ENCODE measurements at places on chromosomes 4 and X.

GRCh38 chr4:18691431-18692200 is 670.1 kb upstream of the LCORL start:
- DNase-seq = no peak

DNA sequence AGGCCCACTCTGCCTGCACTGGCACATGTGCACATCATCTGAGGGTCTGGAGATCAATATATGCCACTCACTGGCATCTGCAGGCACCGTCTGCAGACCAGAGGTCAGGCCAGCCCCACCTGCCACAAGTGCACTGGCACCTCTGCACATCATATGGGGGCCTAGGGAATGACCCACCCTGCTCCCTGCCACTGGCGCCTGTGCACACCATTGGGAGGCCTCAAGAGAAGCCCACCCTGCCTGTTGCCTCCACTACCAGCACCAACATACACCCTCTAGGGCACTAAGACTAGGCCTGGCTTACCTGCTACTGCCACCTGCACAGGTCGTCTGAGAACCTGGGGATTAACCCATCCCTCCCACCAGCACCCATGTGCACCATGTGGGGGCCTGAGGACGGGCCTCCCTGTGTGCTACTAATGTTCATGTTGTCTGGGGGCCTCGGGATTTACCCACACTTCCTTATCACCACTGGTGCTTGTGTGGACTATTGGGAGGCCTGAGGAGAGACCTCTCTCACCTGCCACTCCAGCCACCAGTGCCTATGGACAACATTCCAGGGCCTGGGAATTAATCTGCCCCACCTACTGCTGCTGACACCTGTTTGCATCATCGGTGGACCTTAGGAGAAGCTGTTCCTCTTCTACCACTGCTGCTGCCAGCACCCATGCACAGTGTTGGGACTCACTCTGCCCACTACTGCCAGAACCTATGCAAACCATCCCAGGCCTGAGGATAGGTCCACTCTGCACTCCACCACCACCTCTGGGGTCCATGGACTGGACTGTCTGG is 113.7 kb downstream of the REELD1 start:
- no peak for DNase-seq

- DNase-seq = no peak
Measured at GRCh38 chr4:103012551-103012950, 7.0 kb downstream of the SLC9B1 start.

GRCh38 chr4:112726041-112726440 is 89.1 kb downstream of the LARP7 start:
- DNase-seq = no peak

GRCh38 chr4:95732061-95732460 is 107.8 kb upstream of the PDHA2 start:
- DNase-seq = no peak

DNA sequence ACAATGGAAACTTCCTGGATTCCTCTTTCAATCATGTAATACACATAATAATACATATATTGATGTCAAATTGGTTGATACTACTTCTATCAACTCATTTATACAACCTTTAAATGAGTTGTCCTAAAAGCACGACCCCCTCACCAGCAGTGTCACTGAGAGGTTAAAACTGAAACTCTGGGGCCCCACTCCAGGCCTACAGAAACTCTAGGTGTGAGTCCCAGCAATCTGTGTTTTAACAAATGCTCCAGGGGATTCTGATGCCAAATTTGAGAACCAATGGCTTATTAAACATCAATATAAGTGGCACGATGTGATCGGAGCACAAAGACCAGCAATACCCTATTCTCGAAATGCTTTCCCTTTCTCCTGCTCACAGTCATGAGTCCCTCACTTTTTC is 47.9 kb downstream of the ATP8A1 start:
- DNase-seq = no peak

DNA sequence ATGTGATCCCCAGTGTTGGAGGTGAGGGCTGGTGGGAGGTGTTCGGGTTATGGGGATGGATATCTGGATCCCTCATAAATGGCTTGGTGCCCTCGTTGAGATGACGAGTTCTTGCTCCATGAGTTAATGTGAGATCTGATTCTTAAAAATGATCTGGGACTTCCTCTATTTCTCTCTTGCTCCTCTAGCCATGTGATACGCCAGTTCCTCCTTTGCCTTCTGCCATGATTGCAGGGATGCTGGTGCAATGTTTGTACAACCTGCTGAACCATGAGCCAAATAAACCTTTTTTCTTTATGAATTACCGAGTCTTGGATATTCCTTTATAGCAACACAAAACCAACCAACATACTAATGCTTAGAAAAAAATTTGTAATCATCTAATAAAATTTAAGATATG is 56.6 kb downstream of the STAP1 start:
- DNase-seq = no peak

DNA sequence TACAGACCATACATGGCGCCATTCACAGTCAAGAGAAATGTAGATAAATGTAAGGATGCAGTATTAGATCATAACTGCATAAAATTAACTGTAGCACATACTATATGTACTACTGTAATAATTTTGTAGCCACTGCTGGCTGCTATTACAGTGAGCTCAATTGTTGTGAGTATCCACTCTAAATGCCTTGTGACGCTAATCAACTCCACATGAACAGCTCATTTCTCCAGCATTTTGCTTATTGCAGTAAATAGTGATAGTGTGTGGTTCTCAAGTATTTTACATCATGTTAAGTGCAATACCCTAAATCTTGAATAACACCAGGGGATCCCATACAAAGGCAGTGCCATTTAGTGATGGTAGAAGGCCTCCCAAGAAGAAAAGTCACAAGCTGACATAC is 21.2 kb downstream of the FGFBP1 start:
- DNase-seq = no peak

- DNase-seq = no peak
Measured at GRCh38 chrX:68462653-68463052, 29.4 kb upstream of the OPHN1 start.

- DNase-seq = no peak
Measured at GRCh38 chr4:54497947-54498346, 159.8 kb upstream of the KIT start.

DNA sequence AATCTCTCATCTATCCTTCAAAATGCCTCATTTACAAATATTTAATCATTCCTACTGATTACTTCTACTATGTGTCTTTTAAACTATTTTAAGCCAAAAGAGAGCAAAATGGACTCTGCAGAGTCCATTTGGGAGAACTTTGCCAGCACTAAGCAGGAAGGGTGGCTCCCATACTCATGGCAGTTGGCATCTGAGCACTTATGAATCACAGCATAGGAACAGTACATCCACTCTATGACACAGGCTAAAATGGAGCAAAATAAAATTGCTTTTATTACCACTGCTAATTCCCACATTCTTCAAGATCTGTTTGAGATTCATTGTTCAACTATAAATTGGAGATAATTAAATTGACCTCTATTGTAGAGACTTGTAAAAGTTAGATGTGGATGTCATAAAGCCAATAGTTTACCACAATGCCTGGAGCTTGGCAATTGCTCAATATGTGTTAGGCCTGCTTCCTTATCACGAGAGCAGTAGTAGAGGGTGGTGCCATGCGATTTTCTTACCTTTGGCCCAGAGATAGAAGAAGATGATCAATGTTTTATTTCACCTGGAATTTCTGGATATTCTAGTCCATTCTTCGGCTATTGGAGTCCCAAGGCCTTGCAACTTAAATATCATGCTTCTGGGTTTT is 19.1 kb downstream of the HPGD start:
- no peak for DNase-seq

DNA sequence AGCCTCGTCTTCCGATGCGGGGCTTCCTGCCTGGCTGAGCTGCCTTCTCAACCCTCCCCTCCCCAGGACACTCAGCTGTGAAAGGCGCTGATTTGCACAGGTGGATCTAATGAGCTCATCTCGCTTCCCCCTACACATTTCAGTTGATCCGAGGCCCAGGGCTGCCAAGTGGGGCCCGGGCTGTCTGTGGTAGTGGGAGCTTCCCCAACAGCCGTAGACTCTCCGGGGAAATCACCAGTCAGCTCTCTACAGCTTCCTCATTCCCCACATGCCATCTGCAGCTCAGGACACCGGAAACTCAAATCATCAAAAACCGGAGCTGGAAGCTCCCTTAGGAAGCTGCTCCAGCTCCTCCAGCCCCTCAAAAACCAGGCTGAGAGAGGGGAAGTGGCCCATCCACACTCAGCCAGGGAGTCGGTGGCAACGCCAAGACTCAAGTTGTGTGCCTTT is 56.2 kb downstream of the SMIM20 start:
- no peak for DNase-seq

DNA sequence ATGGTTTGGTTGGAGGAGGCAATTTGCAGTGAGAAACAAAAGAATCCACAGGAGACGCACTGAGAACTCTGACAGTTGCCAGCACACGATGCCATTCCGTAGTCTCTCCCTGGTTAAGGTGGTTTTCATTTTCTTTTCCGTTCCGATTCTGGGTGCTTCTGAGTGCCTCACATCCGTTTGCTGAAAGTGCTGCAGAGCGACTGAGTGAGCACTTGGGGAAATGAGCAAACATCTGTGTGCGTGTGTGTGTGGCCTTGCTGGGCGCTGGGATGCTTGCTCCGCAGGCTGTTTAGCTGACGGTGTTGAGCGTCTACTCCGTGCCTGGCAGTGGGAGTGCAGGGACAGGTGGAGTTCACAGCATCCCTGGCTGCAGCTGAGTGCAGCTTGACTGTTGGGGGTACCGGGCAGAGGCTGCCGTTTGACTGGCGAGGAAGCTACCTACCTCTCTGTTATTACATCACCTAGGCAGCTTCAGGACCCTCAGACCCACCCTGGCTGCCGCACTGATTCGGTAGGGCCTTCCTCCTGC is 49.3 kb downstream of the SORCS2 start:
- no peak for DNase-seq

DNA sequence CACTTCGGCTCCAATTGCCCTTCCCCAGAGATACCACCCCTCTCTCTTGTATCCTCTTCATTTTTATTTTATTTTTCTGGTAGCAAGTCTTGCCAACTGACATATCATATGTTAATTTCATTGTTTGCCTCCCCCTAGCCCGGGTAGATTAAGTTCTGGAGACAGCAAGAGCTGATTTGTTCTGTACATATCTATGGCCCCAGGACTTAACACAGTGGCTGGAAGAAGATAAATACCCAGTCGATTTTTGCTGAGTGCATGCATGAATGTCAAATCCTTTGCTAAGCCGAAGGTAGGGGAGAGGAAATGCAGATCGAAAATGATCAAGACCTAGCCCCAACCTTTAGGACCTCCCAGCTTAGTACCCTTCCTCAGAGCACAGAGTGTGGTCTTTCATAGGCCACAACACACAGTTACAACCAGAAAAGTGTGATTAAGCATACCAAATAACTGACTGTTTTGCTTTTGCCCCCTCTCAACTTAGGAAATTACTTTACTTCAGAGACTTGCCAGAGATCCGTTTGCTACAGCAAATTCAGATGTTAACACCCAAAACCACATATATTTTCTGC is 58.7 kb upstream of the KLF3 start:
- no peak for DNase-seq

GRCh38 chr4:135573251-135573650 is 1371.7 kb upstream of the PABPC4L start:
- no peak for DNase-seq

GRCh38 chrX:149371986-149372385 is 133.1 kb downstream of the IDS start:
- DNase-seq = no peak

GRCh38 chrX:154981116-154981411 is 41.5 kb downstream of the F8 start:
- DNase-seq = no peak

- no peak for DNase-seq
Measured at GRCh38 chrX:63350465-63350877, 661 bp downstream of the SPIN4 start.

Data from activated CD8-positive, alpha-beta memory T cell treated with anti-CD3 and anti-CD28 coated beads for 48 hours (primary cell).